ENCODE measurements at places on chromosomes 12 and 14.

- no peak for DNase-seq
Measured at GRCh38 chr14:90755661-90756304, 60.4 kb downstream of the TTC7B start.

- DNase-seq, result peak; percentile 59
Measured at GRCh38 chr12:28253161-28253641, 62.9 kb downstream of the CCDC91 start.

DNA sequence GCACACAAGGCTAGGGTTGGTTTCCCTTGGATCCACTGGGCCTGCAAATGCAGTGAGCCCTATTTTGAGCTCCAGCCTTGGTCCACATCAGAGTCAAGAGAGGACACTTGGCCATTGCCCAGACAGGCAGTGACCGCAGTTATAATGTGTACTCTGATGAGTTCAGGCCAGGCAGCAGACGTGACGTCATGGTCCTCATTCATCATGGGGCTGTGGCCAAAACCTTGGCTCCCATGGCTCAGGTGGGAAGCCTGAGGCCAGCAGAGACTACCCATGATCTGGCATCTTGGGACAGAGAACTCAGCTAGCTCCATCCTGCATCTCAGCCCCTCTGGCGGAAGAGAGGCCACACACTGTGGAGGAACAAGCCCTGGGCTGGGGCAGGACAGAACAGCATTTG lies 16.4 kb downstream of the TMEM63C start:
- no peak for DNase-seq

DNA sequence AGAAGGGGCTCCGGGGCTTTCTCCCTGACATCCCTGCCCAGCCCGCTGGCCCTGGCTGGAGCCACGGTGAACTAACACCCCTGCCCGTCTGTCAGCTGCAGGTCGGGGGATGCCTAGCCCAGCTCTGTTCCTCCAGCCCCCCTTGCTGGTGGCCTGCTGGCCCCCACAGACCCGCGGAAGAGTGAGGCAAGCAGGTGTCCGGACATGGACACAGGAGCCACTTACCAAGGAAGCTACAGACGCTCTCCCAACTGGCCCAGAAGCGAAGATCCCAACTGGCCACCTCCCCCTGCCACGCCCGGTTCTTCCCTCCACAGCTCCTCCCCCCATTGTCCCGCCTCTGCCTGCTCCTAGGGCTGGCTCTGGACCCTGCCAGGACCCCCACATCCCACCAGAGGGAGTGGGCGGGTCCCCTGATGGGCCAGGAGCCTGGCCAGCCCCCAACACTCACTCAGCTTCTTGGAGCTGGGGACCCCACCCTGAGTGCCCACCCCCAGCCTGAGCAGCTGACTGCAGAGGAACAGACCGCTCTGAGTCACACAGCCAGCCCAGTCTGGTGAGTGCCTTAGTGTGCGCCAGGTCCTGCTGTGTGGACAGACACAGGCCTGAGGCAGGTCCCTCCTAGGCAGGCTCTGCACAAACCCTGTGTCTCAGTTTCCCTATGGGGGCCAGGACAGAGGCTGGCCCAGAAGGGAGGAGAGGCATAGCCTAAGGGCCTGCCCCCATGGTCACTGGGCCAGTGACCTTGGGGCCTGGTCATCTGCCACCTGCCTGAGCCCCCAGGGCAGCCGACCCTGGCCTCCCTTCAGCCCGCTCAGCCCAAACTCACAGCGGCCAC lies 7.7 kb downstream of the AHNAK2 start:
- DNase-seq, result no peak
